ENCODE measurements at places on chromosomes 1 and 21.
A peak's percentile ranks its signal among the peaks of the same experiment; 100 is the strongest.

- DNase-seq = peak; percentile 42
Observed at GRCh38 chr1:40782371-40782956, 1.1 kb upstream of the KCNQ4 start.

DNA sequence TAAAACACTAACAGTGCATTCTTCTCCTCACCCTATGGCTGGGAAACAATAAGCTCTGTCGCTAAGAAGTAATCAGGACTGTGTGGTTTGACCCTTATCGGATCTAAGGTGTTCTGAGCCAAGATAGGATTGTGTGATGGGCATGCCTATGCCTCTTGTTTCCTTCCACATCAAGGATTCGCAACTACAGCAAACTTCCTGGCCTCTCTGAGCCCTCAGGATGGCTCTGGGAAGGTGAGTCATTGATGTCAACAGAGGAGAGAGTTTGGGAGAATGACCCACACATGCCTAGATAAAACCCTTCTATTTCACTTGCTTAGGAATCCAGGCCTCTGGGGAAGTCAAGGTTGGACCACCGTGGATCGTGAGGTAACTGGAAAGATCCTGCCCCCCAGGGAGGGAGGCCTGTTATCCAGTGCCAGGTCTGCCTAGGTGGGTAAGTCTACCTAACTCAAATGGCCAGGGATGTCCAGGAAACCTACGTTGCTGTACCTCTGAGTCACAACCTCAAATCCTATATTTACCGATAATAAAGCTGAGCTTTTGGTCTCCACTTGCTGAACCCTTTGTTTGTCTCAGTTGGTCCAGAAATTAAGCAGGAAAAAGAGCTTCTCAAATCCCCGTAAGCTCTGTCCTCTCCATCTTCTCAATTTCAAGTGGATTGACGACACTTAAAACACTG lies 27.4 kb downstream of the TIAM1 start:
- no peak for DNase-seq

- no peak for DNase-seq
Observed at GRCh38 chr1:221648201-221648600, 93.7 kb downstream of the DUSP10 start.

DNA sequence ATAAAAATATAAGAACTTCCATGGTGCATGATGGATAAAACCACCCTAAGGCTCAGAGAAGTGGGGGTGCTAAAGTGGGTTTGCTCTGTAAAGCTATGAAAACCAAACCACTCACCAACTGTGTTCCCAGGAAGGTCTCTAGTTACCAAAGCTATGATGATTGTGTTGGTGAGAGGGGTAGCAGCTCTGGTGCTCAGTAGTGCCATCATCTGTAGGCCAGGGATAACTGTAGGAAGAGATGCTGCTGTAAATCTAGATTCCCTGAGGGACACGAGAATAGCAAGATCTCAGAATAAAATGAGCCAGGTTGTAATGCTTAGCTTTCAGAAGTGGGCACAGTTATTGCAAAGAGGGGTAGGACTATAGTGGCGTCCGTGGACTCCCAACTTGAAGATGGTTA lies 124.5 kb downstream of the GREM2 start:
- DNase-seq = no peak

DNA sequence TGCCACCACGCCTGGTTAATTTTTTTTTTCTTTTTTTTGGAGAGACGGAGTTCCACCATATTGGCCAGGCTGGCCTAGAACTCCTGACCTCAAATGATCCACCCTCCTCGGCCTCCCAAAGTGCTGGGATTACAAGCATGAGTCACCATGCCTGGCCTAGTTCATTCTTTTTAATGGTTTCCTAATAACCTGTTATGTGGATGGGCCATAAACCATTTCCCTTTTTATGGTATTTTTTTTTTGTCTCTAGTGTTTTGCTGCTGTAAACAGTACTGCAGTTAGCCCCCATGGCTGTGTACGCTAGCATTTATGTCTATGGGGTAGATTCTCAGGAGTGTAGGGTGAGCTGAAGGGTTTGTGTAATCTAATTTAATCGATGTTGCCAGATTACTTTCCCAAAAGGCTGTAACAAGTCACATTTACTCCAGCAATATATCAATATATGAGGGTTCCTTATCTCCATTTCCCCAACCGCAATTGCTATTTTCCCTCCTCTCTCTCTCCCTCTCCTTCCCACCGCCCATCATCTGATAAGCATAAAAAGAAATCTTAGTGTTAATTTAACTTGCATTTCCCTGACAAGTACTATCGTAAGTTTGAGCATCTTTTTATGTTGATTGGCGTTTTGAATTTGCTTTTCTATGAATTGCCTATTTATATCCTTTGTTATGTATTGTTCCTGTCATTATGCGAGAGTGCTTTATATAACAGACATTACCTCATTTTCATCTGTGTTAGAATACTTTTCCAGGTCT lies 28.7 kb downstream of the RCSD1 start:
- DNase-seq = no peak

- no peak for DNase-seq
Observed at GRCh38 chr1:230320804-230321203, 105.3 kb downstream of the PGBD5 start.

DNA sequence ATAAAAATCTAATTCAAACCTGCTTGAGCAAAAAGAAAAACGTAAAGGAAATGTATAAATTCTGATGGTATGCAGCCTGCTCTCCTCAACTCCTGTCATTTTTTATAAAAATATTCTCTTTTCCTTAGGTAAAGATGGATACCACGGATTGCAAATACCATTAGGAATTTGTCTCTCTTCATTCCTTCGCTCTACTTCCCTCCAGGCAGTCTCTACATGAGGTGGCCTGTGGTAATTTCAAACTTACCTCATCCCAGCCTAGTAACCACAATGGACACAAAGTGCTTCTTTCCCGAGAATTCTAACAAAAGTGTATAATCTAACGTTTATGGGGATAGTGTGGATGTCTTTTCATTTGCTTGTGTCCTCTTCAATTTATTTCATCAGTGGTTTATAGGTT lies 239.5 kb upstream of the LRRC7 start:
- DNase-seq = no peak

DNA sequence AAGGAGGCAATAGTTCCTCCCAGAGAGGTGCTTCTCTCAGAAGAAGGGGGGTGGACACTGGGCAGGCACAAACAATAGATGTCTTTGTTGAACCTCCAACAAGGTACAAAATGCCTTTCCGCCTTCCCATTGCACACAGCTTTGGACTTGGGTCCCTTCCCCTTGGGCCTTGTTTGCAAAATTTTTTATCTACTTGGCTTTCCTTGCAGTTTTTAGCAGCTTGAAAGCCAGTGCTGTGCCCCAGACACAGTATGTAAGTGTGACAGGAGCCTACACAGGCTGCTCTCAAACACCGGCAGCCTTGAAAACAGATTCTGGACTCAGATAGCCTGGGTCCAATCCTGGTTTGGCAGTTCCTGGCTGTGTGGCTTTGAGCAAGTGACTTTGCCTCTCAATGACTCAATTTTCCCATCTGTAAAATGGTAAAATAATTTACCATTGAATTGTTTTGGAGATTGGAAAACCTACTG lies 43.0 kb downstream of the ELAPOR1 start:
- DNase-seq = no peak

GRCh38 chr21:39553331-39553730 lies 59.4 kb upstream of the B3GALT5 start:
- DNase-seq = no peak

DNA sequence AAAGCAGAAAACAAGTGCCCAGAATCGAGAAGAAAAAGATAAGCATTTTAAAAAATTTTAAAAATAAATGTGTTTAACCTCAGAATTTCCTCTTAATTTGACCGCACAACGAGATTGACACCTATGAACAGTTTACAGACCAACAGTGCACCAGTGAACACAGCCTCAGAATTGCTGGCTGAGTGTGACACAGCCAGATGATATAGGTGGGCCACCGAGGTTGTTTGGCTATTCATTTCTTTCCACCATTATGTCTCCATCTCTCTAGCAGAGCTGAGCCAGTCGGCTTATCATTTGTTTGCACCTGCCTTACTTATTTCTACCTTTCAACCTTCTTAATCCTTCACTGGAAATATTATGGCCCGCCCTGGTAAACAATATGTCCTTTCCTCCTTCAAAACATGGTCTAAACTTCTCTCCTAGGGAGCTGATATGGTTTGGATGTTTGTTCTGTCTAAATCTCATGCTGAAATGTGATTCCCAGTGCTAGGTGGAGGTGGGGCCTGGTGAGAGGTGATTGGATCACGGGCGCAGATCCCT lies 86.1 kb downstream of the DUSP10 start:
- no peak for DNase-seq

- no peak for DNase-seq
Observed at GRCh38 chr1:209869291-209870149, 41.7 kb downstream of the UTP25 start.

DNA sequence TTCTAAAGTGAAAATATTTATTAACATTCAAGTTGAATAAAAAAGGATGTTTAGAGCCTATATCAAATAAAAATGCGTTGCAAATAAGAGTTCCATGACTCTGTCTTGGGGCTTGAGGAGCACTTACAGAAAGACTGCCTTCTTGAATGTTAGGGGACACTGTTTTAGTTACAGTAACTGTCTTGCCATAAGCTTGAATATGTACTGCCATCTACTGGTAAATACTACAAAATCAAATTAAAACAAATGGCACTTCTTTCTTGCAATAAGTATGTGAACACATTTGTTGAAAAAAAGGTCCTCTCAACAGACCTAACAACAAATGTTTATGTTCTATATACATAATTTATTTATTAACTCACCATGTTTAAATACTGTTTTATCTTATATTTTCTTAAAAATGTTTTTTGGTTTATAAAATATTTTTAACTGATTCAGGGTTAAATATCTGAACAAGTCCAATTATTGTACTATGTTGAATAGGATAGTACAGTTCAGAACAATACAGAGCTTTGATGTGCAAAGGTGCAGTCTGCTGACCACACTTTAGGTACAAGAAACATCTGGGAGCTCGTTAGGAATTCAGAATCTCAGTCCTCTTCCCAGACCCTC lies 199.5 kb downstream of the LRRIQ3 start:
- no peak for DNase-seq

DNA sequence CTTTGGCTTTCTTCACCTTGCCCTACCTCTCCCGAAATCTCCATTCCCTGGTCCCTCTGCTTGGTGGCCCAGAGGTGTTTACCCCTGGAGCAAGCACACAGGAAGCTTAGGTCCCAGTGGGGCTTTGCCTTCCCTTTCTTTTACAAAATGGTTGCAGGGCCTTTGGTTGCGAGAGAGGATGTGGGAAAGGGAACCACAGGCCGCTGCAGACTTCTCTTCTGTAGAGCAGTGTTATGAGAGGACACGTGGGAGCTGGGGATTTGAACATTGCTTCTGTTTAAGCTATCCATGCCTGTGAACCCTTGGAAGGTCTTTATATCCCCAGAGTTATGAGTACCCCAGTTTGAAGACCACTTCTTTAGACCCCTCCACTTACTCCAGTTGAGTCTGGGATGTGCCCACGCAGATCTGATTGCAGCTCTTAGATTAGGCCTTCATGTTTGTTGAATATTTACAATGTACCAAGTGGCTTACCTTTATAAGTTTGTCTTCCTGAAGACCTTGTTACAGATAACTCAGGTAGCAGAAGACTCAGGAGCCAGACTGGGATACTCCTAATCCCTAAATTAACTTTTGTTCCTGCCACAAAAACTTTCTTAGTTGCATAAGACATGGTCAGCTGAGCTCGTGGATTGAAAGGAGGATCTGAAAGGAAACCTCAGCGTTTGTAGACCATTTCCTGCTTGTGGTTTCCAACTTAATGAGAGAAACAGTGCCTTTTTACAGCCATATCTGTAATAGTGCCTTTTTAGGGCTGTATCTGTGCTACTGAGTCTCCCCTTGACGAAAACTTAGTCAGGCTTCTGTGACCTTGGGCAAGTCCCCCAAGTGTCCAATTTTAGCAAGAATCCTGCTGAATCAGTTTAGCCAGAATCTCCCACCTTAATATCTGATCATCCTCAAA lies 21.9 kb upstream of the IVNS1ABP start:
- no peak for DNase-seq

- no peak for DNase-seq
Observed at GRCh38 chr1:225607355-225607754, 45.6 kb downstream of the ENAH start.

DNA sequence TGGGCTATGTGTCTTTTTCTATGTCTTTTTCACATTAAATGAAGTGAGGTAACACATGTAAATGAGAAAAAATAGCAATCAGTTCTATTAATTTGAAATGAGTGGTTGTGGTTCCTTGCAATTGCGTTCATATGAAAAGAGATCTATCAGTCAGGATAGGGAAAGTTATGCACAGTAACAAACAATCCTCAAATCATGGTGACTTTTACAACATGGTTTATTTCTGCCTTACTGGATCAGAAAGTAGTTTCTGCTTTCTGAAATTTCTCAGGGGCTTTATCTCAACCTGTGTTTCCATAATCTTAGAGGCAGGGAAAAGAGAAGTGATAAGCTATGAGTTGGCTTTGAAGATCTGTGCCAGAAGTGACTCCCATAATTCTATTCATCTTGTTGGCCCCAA lies 39.0 kb downstream of the DOP1B start:
- DNase-seq = no peak

- no peak for DNase-seq
Observed at GRCh38 chr21:31514598-31514997, 144.9 kb upstream of the SOD1 start.

GRCh38 chr1:43388613-43389012 lies 987 bp downstream of the MED8 start:
- DNase-seq = no peak

GRCh38 chr1:160128636-160129035 lies 13.1 kb downstream of the ATP1A2 start:
- no peak for DNase-seq

GRCh38 chr1:228095938-228096337 lies 7.2 kb downstream of the C1orf35 start:
- no peak for DNase-seq

- DNase-seq = no peak
Observed at GRCh38 chr1:20584890-20585289, 4.0 kb upstream of the CDA start.

- peak; percentile 96 for DNase-seq
Observed at GRCh38 chr1:182391362-182392049, at the start of gene GLUL. GLUL (minus strand) TSS chr1:182391790; CDS start chr1:182388737, 3,053 bp downstream.

DNA sequence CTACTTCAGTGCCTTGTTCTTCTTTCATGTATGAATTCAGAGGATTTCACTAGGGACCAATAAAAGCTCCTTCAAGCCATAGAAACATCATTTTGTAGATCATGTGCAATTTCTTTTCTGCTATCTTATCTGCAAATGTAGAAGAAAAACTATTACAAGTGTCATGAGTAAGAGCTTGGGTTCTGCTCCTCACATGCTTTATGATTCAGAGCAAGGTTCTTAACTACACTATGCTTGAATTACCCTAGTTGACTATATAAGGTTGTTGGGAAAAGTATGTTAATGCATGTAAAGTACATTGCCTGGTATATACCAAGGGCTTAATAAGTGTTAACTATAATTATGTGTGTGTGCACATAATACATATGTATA lies 91.4 kb upstream of the S1PR1 start:
- DNase-seq = no peak

GRCh38 chr1:174761335-174761734 lies 238.4 kb upstream of the CACYBP start:
- DNase-seq = no peak
